ENCODE measurements at places on chromosomes 4 and X.
A peak's percentile ranks its signal among the peaks of the same experiment; 100 is the strongest.

DNA sequence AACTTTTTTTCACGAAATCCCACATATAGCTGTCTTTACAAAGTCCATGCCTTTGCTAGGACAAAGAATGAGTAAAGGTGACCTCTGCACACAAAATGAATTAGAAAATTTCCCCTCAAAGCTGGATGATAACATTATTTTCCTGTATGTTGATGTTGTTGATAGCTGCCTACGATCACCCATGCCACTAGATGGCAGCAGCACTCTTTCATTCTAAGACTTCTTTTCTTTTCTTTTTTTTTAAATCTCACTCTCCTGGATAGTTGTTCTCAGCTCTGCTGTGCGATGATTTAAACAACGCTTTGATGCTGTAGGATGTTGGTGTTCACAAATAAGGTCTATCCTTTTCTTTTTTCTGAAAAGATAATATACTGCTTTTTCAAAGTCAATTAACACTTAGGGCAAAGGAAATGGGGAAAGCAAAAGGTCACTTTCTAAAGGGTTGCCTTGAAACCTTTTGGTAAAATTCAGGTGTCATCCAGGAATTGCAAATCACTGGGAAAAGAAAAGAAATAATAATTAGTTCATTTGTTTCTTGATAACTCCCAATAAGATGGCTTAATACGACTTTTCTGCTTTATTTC, 266.8 kb downstream of the C4orf33 start:
- peak; percentile 53 for DNase-seq

- DNase-seq: peak; percentile 49
These were observed 4.4 kb upstream of the FAT1 start for GRCh38 chr4:186727977-186728519.

DNA sequence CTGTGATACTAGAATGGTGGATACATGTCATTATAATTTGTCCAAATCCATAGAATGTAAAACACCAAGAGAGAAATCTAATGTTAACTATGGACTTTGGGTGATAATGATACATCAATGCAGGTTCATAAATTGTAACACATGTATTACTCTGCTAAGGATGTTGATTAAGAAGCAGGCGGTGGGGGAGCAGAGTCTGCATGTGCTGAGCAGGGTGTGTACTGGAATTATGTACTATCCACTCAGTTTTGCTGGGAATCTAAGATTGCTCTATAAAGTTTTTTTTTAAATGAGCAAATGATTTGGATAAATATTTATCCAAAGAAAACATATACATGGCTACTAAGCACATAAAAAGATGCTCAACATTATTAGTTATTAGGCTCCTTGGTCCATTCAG, 15.0 kb upstream of the MANBA start:
- DNase-seq: no peak

- no peak for DNase-seq
These were observed 91.0 kb upstream of the PJA1 start for GRCh38 chrX:69256291-69256565.
